ENCODE measurements at places on chromosomes 3 and 15.

- H3K36me3 ChIP-seq = peaks cover 20% of the 10 kb centered on the region
- peak overlapping the region; percentile 73 for H3K4me3 ChIP-seq
- H3K4me1 ChIP-seq = peaks cover 38% of the 10 kb centered on the region
- no peaks in the 10 kb centered on the region for H3K27me3 ChIP-seq
These were observed 1.6 kb downstream of the TATDN2 start for GRCh38 chr3:10249833-10250232.

DNA sequence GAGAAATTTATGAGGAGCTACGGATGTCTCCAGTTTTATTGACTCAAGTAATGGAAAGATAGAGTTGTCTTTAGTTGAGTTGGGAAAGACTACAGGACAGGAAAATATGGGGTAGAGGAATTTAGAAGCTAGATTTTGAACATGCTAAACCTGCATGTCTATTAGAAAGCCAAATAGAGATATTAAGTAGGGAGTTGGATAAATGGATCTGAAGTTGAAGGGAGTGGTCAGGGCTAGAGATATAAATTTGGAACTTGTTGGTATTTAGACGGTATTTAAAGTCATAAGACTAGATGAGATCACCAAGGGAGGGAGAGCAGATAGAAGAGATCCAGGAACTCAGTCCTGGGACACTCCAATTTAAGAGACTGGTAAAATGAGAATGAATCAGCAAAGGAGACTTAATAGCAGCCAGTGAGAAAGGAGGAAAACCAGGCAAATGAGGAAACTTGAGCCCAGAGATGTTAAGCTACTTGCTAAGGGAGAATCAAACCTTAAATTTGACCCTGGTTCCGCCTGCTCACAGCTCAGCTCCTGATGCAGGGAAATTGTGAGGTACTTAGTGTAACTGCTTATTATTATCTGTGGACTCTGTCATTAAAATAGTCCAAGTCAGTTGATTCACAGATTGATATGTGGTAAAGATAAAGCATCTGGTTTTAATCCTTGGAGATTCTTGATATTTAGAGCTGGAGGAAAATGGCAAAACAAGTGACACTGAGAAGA is 35.8 kb downstream of the ABI3BP start:
- no peak for DNase-seq
- no peaks in the 10 kb centered on the region for H3K4me1 ChIP-seq
- H3K4me3 ChIP-seq = no peak overlapping the region
- H3K27ac ChIP-seq = no peak overlapping the region
- H3K36me3 ChIP-seq = no peaks in the 10 kb centered on the region
- peaks cover 4% of the 10 kb centered on the region for H3K27me3 ChIP-seq

- H3K4me3 ChIP-seq = no peak overlapping the region
- H3K36me3 ChIP-seq = no peaks in the 10 kb centered on the region
- no peaks in the 10 kb centered on the region for H3K4me1 ChIP-seq
- no peak overlapping the region for H3K27ac ChIP-seq
- DNase-seq = no peak
- no peaks in the 10 kb centered on the region for H3K27me3 ChIP-seq
These were observed 103.1 kb downstream of the SPATA16 start for GRCh38 chr3:173037840-173038483.

DNA sequence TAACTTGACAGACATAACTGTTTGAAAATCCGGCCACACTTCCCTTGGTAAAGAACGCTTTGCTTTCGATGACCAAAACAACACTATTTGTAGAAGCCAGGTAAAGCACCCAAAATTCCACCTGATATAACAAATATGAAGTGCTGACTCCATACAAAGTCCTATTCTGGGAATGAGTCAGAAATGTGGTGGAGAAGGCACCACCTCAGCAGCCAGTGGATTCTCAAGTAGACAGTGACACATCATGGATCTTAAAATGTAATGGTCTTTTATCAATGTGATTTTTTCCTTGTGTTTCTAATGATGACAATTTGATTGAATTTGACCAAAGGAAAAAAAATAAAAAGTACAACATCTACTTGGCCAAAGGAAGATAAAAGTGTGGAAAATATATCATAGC is 135.0 kb upstream of the WNT5A start:
- no peaks in the 10 kb centered on the region for H3K4me1 ChIP-seq
- no peak for DNase-seq
- no peak overlapping the region for H3K4me3 ChIP-seq

DNA sequence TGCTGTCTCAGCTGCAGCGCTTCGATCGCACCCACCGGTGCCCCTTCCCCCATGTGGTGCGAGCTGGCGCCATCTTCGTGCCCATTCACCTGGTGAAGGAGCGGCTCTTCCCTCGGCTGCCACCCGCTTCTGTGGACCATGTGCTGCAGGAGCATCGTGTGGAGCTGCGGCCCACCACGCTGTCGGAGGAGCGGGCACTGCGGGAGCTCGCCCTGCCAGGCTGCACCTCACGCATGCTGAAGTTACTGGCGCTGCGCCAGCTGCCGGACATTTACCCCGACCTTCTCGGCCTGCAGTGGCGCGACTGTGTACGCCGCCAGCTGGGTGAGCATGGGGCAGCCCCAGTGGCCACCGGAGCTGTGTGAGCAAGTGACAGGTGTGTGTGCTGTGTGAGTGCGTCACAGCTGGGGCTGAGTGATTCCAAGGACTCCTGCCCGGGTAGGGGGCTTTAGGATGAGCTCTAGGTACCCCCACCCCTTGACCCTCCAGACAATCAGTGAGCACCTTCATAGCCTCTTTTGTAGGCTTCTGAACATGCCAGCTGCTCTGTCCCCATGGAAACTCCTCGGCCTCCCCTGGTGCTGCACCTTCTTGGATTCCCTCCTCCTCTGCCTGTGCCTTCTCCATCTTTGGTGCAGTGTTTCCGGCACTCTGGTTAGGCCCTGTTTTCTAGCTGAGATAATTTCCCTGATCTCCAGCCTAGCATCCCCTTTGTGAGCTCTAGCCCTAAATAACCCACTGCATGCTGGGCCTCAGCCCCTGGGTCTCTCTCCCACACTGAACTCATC is 7.0 kb downstream of the C15orf39 start:
- H3K4me1 ChIP-seq = peaks cover 3% of the 10 kb centered on the region
- no peaks in the 10 kb centered on the region for H3K27me3 ChIP-seq
- no peak overlapping the region for H3K27ac ChIP-seq
- peaks cover 56% of the 10 kb centered on the region for H3K36me3 ChIP-seq
- no peak for DNase-seq

- H3K4me1 ChIP-seq = no peaks in the 10 kb centered on the region
- no peaks in the 10 kb centered on the region for H3K36me3 ChIP-seq
- no peak overlapping the region for H3K4me3 ChIP-seq
- no peaks in the 10 kb centered on the region for H3K27me3 ChIP-seq
These were observed 88.7 kb downstream of the GABRG3 start for GRCh38 chr15:27059610-27060202.

- H3K36me3 ChIP-seq = no peaks in the 10 kb centered on the region
- peaks cover 46% of the 10 kb centered on the region for H3K4me1 ChIP-seq
- H3K4me3 ChIP-seq = no peak overlapping the region
- no peaks in the 10 kb centered on the region for H3K27me3 ChIP-seq
- H3K27ac ChIP-seq = peak overlapping the region; percentile 52
These were observed 29.5 kb upstream of the USP3 start for GRCh38 chr15:63474810-63475316.

GRCh38 chr3:24145481-24145880 is 200.4 kb downstream of the NR1D2 start:
- H3K4me1 ChIP-seq = no peaks in the 10 kb centered on the region
- no peaks in the 10 kb centered on the region for H3K36me3 ChIP-seq
- no peak overlapping the region for H3K4me3 ChIP-seq

DNA sequence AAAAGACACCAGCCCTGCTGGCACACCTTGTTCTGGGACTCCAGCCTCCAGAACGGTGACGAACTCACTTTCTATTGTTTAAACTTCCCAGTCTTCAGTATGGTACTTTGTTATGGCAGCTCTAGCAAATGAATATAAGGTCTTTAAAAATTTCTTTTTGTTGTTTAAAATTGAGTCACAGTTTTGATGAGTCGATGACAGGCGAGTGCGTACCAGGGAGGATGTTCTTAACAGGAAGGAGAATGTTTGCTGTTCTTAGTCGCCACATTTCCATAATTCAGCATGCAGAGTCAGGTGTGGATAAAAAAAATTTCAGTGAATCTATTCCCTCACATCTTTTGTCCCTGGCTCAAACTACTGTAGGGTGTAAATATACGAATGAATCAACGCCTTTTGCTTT is 12.4 kb downstream of the DNASE1L3 start:
- H3K4me3 ChIP-seq = no peak overlapping the region
- no peaks in the 10 kb centered on the region for H3K27me3 ChIP-seq
- H3K27ac ChIP-seq = no peak overlapping the region
- H3K36me3 ChIP-seq = no peaks in the 10 kb centered on the region

DNA sequence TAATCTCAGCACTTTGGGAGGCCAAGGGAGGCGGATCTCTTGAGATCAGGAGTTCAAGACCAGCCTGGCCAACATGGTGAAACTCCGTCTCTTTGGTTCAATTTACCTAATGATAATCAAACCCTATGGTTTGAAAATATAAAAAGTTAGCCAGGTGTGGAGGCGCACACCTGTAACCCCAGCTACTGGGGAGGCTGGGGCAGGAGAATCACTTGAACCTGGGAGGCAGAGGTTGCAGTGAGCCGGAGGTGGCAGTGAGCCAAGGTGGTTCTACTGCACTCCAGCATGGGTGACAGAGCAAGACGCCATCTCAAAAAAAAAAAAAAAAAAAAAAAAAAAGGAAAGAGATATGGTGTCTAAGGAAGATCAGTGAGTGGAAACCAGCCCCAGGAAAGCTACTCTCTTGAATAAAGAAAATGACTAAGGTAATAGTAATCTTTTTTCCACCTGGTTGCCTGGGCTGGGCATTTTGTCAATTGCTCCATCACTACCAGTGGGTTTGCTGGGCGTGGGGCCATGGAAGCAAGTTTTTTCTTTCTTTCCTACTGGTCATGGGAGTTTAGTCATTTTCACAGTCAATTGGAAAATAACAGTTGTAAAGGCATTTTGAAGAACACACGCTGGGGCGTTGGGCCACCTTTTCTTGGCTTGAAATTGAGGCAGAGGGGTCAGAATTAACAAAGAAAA is 387.6 kb upstream of the RGMA start:
- no peaks in the 10 kb centered on the region for H3K4me1 ChIP-seq
- no peaks in the 10 kb centered on the region for H3K27me3 ChIP-seq
- no peak for DNase-seq
- no peak overlapping the region for H3K27ac ChIP-seq

DNA sequence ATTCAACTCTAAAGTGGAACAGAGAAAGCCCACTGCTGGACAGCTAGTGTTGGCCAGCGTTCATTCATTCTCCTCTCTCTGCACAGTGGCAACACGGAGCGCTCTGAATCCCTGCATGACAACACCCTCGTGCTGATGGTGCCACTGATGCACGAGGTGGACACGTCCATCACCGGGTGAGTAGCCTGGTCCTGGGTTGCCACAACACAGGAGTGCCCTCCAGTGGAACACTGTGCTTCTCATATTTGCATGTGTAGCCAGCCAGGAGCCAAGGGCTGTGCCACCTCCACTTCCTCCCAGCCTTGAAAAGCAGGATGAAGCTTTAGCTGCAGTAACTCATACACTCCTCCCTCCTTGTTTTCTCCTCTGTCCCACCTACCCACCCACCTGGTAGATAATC is 120.0 kb upstream of the CTDSPL start:
- H3K4me3 ChIP-seq = no peak overlapping the region
- DNase-seq = no peak
- no peaks in the 10 kb centered on the region for H3K27me3 ChIP-seq

- no peaks in the 10 kb centered on the region for H3K36me3 ChIP-seq
- peaks cover 6% of the 10 kb centered on the region for H3K4me1 ChIP-seq
- DNase-seq = no peak
- no peak overlapping the region for H3K4me3 ChIP-seq
- no peak overlapping the region for H3K27ac ChIP-seq
- H3K27me3 ChIP-seq = no peaks in the 10 kb centered on the region
These were observed 23.5 kb downstream of the DRD3 start for GRCh38 chr3:114155370-114155821.

DNA sequence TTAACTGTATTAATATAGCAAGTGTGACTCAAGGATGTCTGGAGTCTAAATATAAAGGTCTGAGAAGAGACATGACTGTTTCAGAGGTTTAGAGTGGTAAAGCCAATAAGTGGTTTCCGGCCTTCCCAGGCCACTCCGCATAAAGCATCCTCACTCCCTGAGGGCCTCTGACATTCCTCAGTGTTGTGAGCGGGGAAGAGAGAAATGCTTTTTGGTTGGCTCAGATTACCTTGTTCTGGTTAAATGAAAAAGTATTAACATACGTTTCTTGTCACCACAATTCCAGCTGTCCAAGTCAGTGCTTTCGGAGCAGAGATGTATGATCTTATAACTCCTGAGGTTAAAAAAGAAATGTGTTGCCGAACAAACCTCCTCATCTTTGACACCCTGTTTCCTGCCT is 103.8 kb downstream of the RBMS3 start:
- H3K4me1 ChIP-seq = no peaks in the 10 kb centered on the region
- H3K27me3 ChIP-seq = no peaks in the 10 kb centered on the region
- DNase-seq = no peak
- no peaks in the 10 kb centered on the region for H3K36me3 ChIP-seq

GRCh38 chr15:68784206-68784605 is 36.5 kb downstream of the ANP32A start:
- H3K36me3 ChIP-seq = peaks cover 20% of the 10 kb centered on the region
- no peaks in the 10 kb centered on the region for H3K27me3 ChIP-seq
- no peak overlapping the region for H3K27ac ChIP-seq
- DNase-seq = no peak

- no peak within 1 kb of the TSS for H3K4me3 ChIP-seq
- H3K27me3 ChIP-seq = peaks cover 17% of the 10 kb centered on the region
- no peak for DNase-seq
- peaks cover 8% of the 10 kb centered on the region for H3K4me1 ChIP-seq
- H3K27ac ChIP-seq = no peak within 1 kb of the TSS
These were observed 266.1 kb downstream of the CGGBP1 start for GRCh38 chr3:87792534-87793336.

- H3K36me3 ChIP-seq = no peaks in the 10 kb centered on the region
- H3K27me3 ChIP-seq = no peaks in the 10 kb centered on the region
- no peak for DNase-seq
- peaks cover 36% of the 10 kb centered on the region for H3K4me1 ChIP-seq
- H3K27ac ChIP-seq = peak overlapping the region; percentile 37
These were observed 190.4 kb downstream of the FOXP1 start for GRCh38 chr3:71393093-71393492.

GRCh38 chr15:34732430-34732829 is 22.4 kb downstream of the GJD2 start:
- H3K27me3 ChIP-seq = peaks cover 2% of the 10 kb centered on the region
- H3K4me1 ChIP-seq = no peaks in the 10 kb centered on the region
- H3K36me3 ChIP-seq = no peaks in the 10 kb centered on the region

- H3K4me3 ChIP-seq = no peak overlapping the region
- no peak overlapping the region for H3K27ac ChIP-seq
- no peaks in the 10 kb centered on the region for H3K27me3 ChIP-seq
These were observed 730.7 kb downstream of the SQOR start for GRCh38 chr15:46365572-46365971.

GRCh38 chr15:56838085-56838484 is 80.4 kb upstream of the TCF12 start:
- H3K27me3 ChIP-seq = no peaks in the 10 kb centered on the region
- no peaks in the 10 kb centered on the region for H3K4me1 ChIP-seq
- no peak overlapping the region for H3K27ac ChIP-seq
- H3K36me3 ChIP-seq = no peaks in the 10 kb centered on the region
- no peak overlapping the region for H3K4me3 ChIP-seq

- no peak for DNase-seq
- H3K27me3 ChIP-seq = no peaks in the 10 kb centered on the region
- H3K36me3 ChIP-seq = no peaks in the 10 kb centered on the region
- peaks cover 9% of the 10 kb centered on the region for H3K4me1 ChIP-seq
- H3K4me3 ChIP-seq = no peak overlapping the region
- H3K27ac ChIP-seq = no peak overlapping the region
These were observed 558 bp upstream of the IL17RC start for GRCh38 chr3:9916346-9916733.

Data from effector memory CD4-positive, alpha-beta T cell (primary cell).